ENCODE measurements at places on chromosomes 7 and 10. TPM values are rescaled to one million over a fixed set of nuclear protein-coding genes. Genes with fewer than 3 reads are reported as not detected.

The AQP1 gene
- 0.82 TPM for total RNA-seq

The ACHE gene
- 2.0 TPM for total RNA-seq

The C10orf90 gene
- not detected for total RNA-seq

The RASSF4 gene
- 20.4 TPM for total RNA-seq
